ENCODE measurements at places on chromosomes 4 and X.

- no peak for DNase-seq
Observed at GRCh38 chrX:29382811-29383210, 795.6 kb downstream of the IL1RAPL1 start.

DNA sequence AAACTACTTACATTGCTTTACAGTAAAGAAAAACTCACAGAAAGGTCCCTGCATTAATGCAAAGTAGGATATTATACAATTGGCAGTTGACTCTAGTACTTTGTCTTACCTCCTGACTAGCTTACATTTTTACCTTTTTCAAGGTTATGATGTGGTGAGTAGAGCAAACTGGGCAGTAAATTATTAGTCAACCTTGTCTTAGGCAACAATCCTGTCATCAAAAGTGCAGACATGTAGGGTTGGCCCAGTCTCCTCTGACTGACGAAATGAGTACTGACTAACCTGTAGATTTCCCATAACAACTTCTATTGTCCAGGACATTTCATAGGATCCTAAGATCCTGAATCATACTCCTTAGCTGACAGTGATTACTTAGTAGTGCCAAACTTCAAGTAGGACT is 142.0 kb upstream of the NUDT6 start:
- DNase-seq, result no peak

- DNase-seq, result no peak
Observed at GRCh38 chrX:106702636-106703035, 23.9 kb upstream of the RNF128 start.

GRCh38 chr4:1136048-1136447 is 22.7 kb upstream of the RNF212 start:
- no peak for DNase-seq

DNA sequence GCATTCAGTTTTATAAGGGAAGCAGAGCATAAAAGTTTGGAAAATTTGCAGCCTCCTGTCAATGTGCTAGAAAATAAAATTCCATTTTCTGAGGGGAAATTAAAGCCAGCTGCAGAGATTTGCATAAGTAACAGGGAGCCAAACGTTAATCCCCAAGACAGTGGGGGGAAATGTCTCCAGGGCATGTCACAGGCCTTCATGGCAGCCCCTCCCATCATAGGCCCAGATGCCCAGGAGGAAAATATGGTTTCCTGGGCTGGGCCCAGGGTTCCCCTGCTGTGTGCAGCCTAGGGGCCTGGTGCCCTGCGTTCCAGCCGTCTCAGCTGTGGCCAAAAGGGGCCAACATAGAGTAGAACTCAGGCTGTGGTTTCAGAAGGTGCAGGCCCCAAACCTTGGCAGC is 9.3 kb downstream of the RNF4 start:
- DNase-seq, result no peak

GRCh38 chrX:12002876-12003275 is 135.4 kb upstream of the FRMPD4 start:
- no peak for DNase-seq

GRCh38 chrX:3697701-3698279 is 15.7 kb downstream of the PRKX start:
- DNase-seq, result peak; percentile 81

DNA sequence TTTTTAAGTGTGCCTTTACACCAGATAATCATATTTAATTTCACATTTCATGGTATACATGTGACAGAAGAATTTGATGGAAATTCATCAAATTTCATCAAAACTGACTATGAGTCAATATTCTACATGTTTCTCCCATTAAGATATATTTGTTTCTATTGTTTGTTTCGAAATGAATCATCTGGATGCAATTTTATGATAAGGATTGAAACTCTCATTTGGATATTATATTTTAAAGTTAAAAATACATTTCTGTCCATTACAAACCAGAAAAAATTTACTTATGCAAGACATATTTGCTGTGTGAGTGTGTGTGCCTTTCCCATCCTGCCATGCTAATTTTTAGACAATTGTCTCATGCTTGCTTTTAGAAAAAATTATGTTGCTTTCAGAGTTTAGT is 52.2 kb downstream of the SULT1B1 start:
- DNase-seq, result no peak

DNA sequence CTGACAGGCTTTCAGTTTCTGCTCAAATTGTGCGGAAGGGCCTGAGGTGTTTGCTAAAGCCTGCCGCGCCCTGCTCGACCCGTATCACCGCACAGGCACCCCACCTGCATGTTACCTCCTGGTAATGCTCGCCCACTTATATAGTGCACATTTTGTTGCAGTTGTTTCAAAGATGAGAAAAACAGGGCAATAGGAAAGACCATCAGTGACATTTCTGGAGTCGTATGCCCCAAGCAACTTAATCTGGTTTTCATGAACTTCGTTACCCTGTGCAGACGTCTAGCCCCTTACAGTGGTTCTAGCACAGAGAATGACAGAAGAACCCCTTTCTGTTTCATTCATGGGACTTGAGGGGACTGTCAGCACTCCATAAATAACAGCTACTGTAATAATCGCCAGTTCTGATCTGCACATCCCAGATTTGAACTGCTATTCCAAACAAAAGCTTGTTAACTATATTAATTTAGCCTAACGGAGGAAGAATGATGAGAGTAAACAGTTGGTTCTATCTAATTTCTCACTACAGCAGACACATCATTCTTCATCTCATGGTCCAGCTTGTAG is 940 bp upstream of the DCTD start:
- DNase-seq, result no peak

DNA sequence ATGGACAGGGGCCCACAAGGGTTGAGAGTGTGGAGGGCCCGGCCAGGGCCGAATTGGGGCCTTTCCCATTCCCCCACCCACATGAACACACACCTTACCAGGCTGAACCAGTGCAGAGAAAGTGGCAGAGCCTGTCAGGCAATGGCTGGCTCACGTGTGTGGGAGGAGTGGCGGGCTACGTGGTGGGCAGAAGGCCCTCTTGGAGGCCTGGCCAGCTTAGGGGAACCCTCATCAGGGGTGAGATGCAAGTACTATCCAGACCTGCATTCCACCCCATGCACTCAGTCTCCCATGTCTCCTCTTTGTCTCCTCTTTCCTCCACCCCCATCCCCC is 965 bp downstream of the TCEAL4 start:
- peak; percentile 12 for DNase-seq

DNA sequence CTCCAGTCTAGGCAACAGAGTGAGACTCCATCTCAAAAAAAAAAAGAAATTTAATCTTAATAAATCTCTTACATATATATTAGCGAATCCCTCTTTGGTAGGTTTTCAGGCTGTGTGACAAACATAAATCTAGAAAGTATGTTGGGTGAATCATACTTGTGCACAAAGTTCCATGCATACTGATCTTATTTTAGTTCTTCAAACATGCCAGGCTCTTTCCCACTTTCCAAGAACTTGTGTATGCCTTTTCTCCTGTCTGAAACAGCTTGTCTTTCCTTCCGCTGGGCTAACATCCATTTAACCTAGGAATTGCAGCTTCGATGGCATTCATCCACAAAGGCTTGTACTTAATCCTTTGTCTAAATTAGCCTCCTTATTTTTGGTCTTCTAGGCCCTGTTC is 156.6 kb upstream of the CASK start:
- no peak for DNase-seq

DNA sequence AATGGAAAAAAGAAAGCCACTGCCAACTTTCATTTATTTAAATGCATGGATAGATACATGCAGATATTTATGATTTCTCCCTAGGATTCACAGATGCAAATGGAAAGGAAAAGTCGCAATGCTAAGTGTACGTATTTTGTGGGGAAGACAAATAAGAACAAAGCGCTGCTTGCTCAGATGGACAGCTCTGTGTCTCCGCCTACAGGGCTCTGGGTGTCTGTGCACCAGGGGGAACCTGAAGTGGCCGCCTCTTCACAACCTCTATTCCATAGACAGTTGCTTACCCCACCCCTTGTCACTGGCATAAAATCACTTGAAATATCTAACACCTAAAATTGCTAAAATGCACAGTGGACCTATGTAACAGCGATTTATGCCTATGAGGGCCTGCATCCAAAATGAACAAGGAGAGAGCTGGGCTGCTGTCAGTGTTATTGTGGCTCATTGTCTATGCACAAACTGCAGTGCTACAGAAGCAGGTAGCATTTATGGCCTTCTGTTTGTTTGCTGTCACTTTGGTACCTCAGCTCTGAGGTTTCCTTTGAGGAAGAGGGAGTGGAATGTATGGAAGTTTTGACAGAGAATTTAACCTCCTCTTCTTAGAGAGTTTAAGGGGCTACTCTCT is 58.6 kb upstream of the PAGE1 start:
- peak; percentile 29 for DNase-seq
